ENCODE measurements at places on chromosomes 6 and 20. TPM values are rescaled to one million over a fixed set of nuclear protein-coding genes. Genes with fewer than 3 reads are reported as not detected.

- H3K4me1 ChIP-seq = peaks cover 12% of the 10 kb centered on the region
- peak overlapping the region; percentile 81 for H3K4me3 ChIP-seq
- no peak for DNase-seq
Measured at GRCh38 chr20:57391439-57392301, 474 bp downstream of the RBM38 start.

- no peak overlapping the region for H3K27ac ChIP-seq
- no peaks in the 10 kb centered on the region for H3K36me3 ChIP-seq
- no peak overlapping the region for H3K4me3 ChIP-seq
- no peak for DNase-seq
Measured at GRCh38 chr6:5058254-5058653, 26.9 kb upstream of the PPP1R3G start.

GRCh38 chr6:18447552-18447951, 60.4 kb downstream of the RNF144B start:
- H3K36me3 ChIP-seq = no peaks in the 10 kb centered on the region
- no peaks in the 10 kb centered on the region for H3K4me1 ChIP-seq
- no peak overlapping the region for H3K4me3 ChIP-seq
- H3K27me3 ChIP-seq = no peaks in the 10 kb centered on the region
- no peak overlapping the region for H3K27ac ChIP-seq
- no peak for DNase-seq

GRCh38 chr6:38169221-38169976, 349.9 kb downstream of the ZFAND3 start:
- H3K4me1 ChIP-seq = peaks cover 30% of the 10 kb centered on the region
- H3K27ac ChIP-seq = no peak overlapping the region
- no peak for DNase-seq
- H3K4me3 ChIP-seq = no peak overlapping the region

- H3K4me3 ChIP-seq = peak overlapping the region; percentile 65
- H3K36me3 ChIP-seq = no peaks in the 10 kb centered on the region
- peaks cover 2% of the 10 kb centered on the region for H3K4me1 ChIP-seq
- DNase-seq = no peak
- no peak overlapping the region for H3K27ac ChIP-seq
Measured at GRCh38 chr6:37696841-37697662, 631 bp downstream of the MDGA1 start.

DNA sequence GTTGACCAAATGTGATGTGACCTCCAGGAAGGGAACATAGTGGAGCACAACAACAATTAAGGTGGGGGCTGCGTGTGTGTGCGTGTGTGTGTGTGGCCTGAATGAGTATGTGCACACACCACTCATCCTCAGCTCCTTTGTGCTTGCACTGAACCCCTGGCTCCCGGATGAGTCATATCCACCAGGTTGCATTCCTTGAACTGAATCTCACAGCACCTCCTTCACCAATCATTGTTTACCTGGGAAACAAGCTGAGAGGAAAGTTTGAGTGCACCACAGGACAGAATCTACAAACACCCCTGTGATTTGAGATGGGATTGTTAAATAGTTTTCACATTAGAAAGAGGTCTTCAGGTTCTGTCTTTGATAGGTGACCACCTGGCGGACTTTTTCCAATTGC, 33.7 kb upstream of the GPR6 start:
- no peaks in the 10 kb centered on the region for H3K36me3 ChIP-seq
- H3K27me3 ChIP-seq = no peaks in the 10 kb centered on the region
- peaks cover 12% of the 10 kb centered on the region for H3K4me1 ChIP-seq
- peak; percentile 60 for DNase-seq
- no peak overlapping the region for H3K4me3 ChIP-seq
- H3K27ac ChIP-seq = peak overlapping the region; percentile 85

DNA sequence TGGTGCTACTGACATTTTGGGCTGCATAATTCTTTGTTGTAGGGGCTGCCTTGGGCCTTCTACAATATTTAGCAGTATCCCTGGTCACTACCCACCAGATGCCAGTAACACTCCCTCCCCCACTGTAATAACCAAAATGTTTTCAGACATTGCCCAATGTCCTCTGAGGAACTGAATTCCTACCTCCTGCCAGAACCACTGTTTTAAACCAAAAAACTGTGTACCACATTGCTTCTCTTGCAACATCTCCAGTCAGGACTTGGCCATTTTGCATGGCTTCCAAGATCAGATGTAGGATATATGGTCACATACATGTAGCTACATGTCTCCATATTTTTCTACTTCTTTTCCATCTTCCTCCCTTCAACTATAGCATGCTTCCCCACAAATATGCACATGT, 97.4 kb upstream of the IFNGR1 start:
- no peak for DNase-seq
- no peak overlapping the region for H3K4me3 ChIP-seq
- no peak overlapping the region for H3K27ac ChIP-seq
- H3K4me1 ChIP-seq = no peaks in the 10 kb centered on the region

Gene MAP3K4
- 51.6 TPM for total RNA-seq

All from H1 (cell line).